ENCODE measurements at places on chromosomes 5 and 9. TPM values are rescaled to one million over a fixed set of nuclear protein-coding genes. Genes with fewer than 3 reads are reported as not detected.

Gene INSL4
- polyA plus RNA-seq = 0.03 TPM

Gene MYO10
- 39.9 TPM for polyA plus RNA-seq

Gene FSTL4
- not detected for polyA plus RNA-seq

GRCh38 chr9:104682642-104683041 lies 11.7 kb upstream of the OR13D1 start:
- H3K4me1 ChIP-seq = no peaks in the 10 kb centered on the region
- DNase-seq = peak; percentile 51
- H3K27me3 ChIP-seq = no peaks in the 10 kb centered on the region
- no peak overlapping the region for H3K4me3 ChIP-seq

- no peaks in the 10 kb centered on the region for H3K36me3 ChIP-seq
- no peak overlapping the region for H3K4me3 ChIP-seq
Observed at GRCh38 chr9:12680341-12680740, 12.8 kb upstream of the TYRP1 start.

GRCh38 chr9:105438141-105438806 lies 9.6 kb upstream of the FSD1L start:
- no peak overlapping the region for H3K4me3 ChIP-seq
- H3K36me3 ChIP-seq = no peaks in the 10 kb centered on the region
- peak overlapping the region; percentile 32 for H3K27ac ChIP-seq
- H3K4me1 ChIP-seq = peaks cover 3% of the 10 kb centered on the region
- no peaks in the 10 kb centered on the region for H3K27me3 ChIP-seq
- peak; percentile 97 for DNase-seq

- H3K4me1 ChIP-seq = peaks cover 3% of the 10 kb centered on the region
- no peak overlapping the region for H3K4me3 ChIP-seq
- no peak overlapping the region for H3K27ac ChIP-seq
- peak; percentile 20 for DNase-seq
Observed at GRCh38 chr9:137049544-137050449, 3.8 kb upstream of the NPDC1 start.

DNA sequence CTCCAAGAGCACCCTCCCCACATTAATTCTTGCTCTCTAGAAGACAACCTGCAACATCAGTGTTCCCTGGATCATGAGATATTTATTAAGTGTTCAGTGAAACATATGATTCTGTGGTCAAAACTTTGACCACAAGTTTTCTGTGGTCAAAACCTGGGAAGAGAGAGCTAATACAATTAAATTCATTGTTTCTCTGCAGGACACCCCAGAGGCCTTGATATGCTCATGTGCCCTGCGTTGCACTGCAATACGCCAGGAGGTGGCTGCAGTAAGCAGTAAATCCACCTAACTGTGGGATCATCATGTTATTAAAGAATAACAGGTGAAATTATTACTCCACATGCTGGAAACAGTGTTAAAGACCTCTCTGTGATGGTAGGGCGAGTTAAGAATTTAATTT lies 109.3 kb upstream of the SPDL1 start:
- H3K4me1 ChIP-seq = no peaks in the 10 kb centered on the region
- no peaks in the 10 kb centered on the region for H3K36me3 ChIP-seq
- no peaks in the 10 kb centered on the region for H3K27me3 ChIP-seq
- DNase-seq = no peak

GRCh38 chr5:84696651-84697050 lies 312.0 kb upstream of the EDIL3 start:
- DNase-seq = peak; percentile 15
- no peak overlapping the region for H3K27ac ChIP-seq
- no peaks in the 10 kb centered on the region for H3K36me3 ChIP-seq

DNA sequence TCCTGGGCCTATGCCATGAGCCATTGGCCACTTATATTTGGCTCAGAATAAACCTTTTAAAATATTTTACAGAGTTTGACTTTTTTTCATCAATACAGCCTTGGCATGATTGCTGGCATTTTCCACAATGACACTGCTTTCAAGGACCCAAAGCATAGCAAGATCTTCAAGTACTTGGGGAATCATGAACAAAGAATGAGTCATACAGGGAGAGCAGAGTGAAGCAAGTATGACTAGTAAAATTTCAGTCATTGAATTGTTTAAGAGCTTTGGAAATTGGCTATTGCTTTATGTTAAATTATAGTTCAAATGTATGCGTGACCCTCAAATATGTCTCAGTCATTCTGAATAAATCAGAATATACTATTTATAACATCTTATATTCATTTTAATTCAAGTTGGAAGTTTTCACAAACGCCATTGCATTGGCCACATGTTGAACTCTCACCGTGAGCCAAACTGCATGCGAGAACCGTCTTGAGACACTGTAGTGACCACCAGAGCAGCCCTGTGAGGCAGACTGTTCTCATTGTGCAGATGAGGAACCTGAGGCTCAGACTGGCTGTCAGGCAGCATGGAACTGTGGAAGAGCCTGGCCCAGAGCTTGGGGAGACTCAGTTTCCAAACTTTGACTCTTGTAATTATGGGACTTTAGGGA lies 52.9 kb downstream of the GDNF start:
- peak; percentile 85 for DNase-seq
- no peak overlapping the region for H3K4me3 ChIP-seq
- H3K27ac ChIP-seq = no peak overlapping the region
- H3K36me3 ChIP-seq = no peaks in the 10 kb centered on the region
- no peaks in the 10 kb centered on the region for H3K27me3 ChIP-seq
